NAMALWA (cell line): ENCODE measurements at places on chromosomes 4 and X.

DNA sequence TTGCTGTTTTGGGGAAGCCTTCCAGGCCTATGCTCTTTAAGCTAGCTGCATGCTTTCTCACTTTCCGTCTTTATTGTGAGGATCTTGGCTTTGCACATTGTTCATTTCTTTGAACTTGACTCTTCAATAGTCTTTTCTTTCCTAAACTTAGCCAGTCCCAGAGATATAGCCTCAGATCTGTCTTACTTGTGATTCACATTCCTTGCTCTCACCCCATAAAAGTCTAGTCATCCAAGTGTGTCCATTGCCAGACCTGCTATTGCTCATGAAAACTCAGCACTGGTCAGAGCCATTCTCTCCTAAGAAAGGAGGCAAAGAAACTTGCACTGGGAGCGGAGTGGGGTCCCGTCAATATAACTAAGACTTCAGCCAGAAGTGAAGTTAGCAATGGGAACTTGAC, 275.0 kb upstream of the CTSO start:
- no peak for DNase-seq

DNA sequence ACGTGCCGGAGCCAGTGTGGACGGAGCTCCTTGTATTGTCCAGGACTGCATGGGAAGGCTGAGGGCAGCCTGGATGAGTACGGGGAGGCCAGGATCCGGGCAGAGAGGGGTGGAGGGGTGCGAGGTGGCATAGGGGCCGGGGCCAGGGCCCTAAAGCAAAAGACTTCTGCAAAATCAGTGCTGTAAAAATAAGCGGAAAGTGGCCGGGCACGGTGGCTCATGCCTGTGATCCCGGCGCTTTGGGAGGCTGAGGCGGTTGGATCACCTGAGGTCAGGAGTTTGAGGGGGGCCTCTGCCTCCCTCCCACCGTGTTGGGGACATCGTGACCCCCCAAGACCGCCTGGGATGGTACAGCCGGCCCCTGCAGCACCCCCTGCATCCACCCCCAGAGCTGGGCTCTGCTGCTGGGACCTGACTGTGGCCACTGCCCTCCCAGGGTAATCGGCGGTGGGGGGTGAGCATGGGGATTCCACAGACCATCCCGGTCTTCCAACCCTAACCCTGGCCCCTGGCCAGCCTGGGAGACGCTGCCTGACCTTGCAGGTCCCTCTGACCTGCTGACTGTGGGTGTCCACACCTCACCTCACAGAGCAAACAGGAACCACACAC, 23.4 kb upstream of the PLCXD1 start:
- no peak for DNase-seq

GRCh38 chrX:151726751-151727150, 7.8 kb upstream of the CNGA2 start:
- no peak for DNase-seq

- no peak for DNase-seq
Observed at GRCh38 chrX:94361241-94361640, 687.2 kb downstream of the FAM133A start.

DNA sequence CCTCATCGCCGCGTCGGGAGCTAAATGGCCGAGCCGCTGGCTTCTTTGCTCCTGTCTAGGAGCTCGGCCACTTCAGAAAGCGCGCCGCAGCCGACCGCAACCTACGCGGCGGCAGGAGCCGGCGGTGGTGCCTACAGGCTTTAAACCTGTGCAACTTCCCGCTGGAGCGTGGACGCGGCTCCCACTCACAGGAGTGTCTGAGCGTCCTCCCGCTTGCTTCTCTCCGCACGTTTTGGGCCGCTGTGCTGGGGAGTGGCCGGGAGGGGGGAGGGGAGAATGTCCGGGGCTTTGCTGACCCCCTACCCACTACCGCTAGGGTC, 1.0 kb downstream of the NHSL2 start:
- DNase-seq, result no peak

DNA sequence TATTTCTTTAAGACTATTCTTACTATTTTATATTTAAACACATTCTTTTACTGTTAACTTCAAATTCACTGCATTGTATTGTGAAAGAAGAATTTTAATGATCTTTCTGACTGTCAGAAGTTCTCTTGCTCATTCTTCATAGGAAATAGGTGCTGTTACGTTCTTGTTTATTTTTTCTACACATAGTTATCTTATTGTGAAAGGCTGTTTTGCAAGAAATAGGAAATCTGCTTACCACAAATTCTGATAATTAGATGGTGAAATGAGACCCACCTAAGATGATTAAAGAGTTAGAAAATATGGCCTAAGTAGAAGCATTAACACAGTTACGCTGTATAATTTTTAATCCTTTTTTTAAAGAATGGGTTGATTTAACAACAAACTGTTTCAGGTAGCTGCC, 316.1 kb upstream of the ZFP42 start:
- no peak for DNase-seq

DNA sequence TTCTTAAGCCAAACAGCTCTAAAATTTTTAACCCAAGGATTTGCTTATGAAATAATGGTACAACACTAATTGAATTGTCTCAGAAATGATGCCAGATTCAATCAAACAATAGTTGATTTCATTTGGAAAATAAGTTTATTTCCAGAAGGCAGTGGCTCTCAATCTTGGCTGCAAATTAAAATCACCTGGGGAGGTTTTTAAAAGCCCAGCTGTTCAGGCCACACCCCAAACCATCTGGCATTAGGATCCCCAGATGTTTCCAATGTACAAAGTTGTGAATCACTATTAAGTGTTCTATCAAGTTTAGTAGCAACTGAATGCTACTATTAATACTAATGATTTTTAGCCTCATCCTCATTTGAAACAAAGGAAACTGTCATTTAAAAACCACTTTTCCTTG, 22.2 kb downstream of the TMEM184C start:
- DNase-seq, result no peak

- no peak for DNase-seq
Observed at GRCh38 chrX:26848511-26848910, 614.6 kb downstream of the PPP4R3C start.

DNA sequence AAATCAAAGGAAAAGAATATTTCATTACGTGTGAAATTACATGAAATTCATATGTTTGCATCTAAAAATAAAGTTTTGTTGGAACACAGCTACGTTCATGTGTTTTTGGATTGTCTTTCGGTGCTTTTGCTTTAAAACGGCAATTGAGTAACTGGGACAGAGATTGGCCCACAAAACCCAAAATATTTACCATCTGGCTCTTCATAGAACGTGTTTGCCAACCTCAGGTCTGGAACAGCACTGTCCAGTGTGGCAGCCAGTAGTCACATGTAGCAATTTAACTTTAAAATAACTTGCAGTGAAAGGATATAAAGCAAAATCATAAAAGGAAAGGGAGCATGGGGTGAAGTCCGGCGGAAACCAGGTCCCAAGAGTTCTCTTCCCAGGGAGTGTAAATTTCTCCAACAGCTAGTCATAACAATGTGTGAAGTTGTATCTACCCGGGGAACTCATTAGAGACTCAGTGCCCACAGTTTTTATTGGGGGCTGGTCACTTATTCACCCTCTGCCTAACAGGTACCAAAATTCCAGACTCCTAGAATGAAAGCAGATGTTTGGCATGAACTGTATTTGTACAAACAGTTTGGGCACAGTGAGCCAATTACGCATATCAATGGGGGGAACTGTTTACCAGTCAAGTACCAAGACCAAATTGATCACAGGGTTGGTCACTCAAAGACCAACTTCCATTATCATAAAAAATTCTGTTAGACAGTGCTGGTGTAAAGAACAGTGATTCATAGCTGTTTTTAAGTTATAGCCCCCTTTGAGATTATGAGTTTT, 10.3 kb downstream of the OCIAD1 start:
- DNase-seq, result no peak

- DNase-seq, result no peak
Observed at GRCh38 chr4:140971077-140971792, 162.0 kb downstream of the RNF150 start.

DNA sequence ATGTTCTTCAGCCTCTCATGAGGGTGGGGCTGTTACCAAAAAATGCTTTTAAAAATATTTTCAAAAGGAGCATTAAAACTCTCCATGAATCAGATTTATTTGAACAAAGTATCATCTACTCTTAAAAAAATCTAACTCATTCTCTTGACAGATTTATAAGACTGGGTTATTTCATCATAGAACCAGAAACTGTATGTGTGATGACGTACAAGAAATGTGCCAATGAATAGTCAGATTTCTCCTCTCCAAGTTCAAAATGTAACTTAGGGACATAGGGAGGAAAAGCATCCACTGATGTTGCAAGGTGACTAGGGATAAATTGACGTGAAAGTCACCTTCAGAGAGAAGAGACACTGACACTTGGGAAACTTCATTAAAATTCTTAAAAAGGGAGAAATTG, 89.1 kb upstream of the CLNK start:
- DNase-seq, result no peak

GRCh38 chr4:156547891-156548290, 423.7 kb downstream of the PDGFC start:
- no peak for DNase-seq

GRCh38 chrX:25873196-25873595, 264.9 kb upstream of the MAGEB18 start:
- no peak for DNase-seq

DNA sequence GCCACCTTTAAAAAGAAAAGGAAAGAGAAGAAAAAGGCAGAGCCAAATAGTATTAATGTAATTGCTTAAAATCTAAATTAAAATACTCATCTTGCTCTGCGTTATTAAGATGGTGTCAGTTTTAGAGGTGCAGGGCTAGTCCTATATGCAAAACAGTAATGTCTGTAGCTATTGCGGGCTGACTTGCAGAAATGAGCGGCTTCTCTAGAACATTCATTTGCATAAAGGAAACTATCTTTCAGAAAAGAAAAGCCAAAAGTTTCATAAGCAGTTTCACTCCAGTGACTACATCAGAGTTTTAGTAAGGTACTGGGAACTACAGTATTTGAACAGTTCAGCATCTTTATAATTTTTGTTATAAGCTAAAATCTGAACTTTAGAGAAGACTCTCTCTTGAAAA, 6.0 kb downstream of the SMAD1 start:
- DNase-seq, result peak; percentile 92

GRCh38 chr4:51851937-51852290, 9.0 kb downstream of the DCUN1D4 start:
- no peak for DNase-seq

- DNase-seq, result no peak
Observed at GRCh38 chr4:92636038-92636806, 332.5 kb downstream of the GRID2 start.

- no peak for DNase-seq
Observed at GRCh38 chr4:123488916-123489315, 92.3 kb downstream of the SPRY1 start.

DNA sequence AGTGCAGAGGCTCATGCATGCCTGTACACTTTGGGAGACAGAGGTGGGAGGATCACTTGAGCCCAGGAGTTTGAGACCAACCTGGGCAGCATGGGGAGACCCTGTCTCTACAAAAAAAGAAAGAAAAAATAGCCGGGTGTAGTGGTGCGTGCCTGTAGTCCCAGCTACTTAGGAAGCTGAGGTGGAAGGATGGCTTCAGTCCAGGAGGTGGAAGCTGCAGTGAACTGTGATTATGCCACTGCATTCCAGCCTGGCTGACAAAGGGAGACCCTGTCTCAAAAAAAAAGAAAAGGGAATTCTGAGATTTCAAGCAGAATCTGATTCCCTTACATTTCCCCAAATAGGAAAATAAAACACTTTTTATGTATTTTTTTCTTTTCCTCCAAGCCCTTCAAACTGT, 83.5 kb downstream of the SYNPO2 start:
- DNase-seq, result no peak

DNA sequence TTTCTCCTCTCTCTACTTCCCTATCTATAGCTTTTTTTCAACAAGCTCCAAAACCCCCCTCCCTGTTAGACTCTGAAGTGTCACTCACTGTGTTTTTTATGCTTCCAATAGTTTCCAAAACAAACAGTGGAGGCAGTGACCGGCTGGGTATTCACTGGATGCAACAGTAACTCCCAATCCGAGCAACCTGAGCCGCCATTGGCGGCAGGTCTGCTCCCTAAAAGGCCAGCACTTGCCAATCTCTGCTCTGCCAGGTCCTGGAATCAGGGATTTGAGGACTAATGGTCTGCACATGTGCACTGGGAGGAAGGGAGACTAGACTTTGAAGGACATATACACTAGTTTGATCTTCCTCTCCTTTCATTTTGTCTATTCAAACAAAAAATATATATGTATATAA, 7.1 kb downstream of the TBX22 start:
- no peak for DNase-seq

- DNase-seq, result no peak
Observed at GRCh38 chrX:7280520-7280919, 132.6 kb upstream of the PUDP start.

- peak; percentile 28 for DNase-seq
Observed at GRCh38 chrX:41759817-41760216, 35.8 kb downstream of the GPR82 start.
